Naive thymus-derived CD4-positive, alpha-beta T cell (primary cell): ENCODE measurements at places on chromosomes 16 and 17. TPM values are rescaled to one million over a fixed set of nuclear protein-coding genes. Genes with fewer than 3 reads are reported as not detected.

Gene STH
- not detected for total RNA-seq

Gene TNFRSF12A
- total RNA-seq: 5.9 TPM in 2 replicates

Gene MPHOSPH6
- 23.3 TPM for total RNA-seq

GRCh38 chr17:52660692-52661091, 502.2 kb upstream of the CA10 start:
- no peaks in the 10 kb centered on the region for H3K36me3 ChIP-seq
- DNase-seq: no peak
- no peaks in the 10 kb centered on the region for H3K4me1 ChIP-seq
- no peak overlapping the region for H3K27ac ChIP-seq
- H3K4me3 ChIP-seq: no peak overlapping the region
- H3K27me3 ChIP-seq: no peaks in the 10 kb centered on the region
